SK-N-DZ (cell line): ENCODE measurements at places on chromosomes 1 and 21.

GRCh38 chr1:25720624-25721023 lies 79.4 kb upstream of the SELENON start:
- no peak for DNase-seq

- DNase-seq = no peak
These were observed 63.8 kb upstream of the ATP1A1 start for GRCh38 chr1:116309090-116309870.

DNA sequence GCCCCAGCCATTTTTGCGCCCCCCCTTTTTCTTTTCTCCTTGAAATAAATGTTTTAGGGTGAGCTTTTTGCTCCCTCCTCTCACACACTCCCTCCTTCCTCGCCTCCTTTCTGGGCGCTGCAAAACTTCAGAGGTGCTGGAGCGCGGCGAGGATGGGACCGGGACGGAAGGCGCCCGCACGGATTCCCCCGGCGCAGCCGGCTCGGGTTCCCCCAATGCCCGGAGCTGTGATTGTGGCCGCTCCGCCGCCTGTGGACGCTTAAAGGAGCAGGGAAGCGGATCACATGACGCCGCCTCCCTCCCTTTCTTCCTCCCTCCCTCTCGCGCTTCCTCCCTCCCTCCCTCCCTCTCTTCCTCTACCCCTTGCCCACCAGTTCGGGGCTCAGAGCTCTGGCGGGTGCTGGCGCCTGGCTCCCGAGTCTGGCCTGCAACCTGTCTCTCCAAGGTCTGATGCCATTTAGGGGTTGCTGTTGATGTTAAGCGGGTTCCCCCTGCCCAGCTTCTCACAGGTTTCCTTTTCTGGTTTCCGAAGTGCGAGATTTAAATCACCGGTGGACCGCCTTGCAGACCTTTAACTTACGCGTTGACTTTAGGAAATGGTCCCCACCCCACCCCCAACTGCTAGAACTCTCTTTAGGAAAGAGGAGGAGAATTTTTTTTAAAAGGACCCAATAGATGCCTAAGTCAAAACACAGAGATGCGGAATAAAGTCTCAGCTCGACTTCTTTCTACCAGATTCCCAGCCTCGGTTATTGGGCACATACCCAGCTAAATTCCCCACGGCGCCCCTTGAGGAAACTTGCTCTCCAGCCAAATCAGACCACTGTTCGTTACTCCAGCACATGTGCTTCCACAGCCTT lies at the start of gene WLS:
Gene WLS, minus strand, starts transcription at position 235 of the 860 bp plus-strand sequence. Its CDS starts 224 bp downstream, at position 11.
- peak; percentile 64 for DNase-seq

GRCh38 chr1:156589546-156589945 lies 2.0 kb upstream of the NAXE start:
- no peak for DNase-seq

DNA sequence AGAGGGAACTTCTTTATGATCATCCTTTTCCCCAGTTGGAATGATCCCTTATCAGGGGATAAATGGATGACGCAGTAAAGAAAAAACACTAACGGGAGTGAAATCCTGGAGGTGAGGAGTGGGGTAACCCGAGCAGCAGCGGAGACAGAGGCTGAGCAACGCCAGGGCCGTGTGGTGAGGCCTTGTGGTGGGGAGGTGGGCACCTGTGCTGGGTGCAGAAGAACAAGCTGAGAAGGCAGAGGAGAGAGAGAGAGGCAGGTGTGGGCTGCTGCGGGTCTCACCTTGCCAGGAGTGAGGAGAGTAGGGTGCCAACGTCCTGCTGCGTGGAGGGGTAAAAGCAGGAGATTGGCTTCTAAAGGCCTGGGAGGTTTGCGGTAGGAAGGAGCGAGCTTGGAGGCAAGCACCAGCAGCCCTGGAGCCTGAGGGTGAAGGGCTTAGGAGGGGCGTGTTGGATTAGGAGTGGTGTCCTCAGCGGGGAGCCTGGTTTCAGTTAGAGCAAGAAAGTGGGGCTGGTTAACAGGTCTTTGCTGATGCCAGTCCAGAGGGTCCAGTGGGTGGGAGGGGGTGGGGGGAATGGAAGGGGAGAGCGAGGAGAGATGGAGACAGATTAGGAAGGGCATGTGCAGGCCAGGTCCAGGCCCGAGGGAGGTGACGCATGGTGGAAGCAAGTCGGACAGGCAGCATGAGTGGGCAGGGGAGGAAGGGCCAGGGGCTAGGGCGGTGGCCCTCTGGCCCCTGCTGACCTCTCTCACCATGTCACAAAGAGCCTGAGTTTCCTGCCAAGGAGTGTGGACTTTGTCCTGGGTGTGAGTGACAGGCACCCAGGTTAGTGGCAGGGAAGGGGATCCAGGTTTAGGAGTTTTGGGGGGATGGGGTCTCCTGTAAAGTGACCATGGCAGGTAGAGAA lies 36.7 kb upstream of the LHX4 start:
- no peak for DNase-seq

GRCh38 chr1:117571496-117571895 lies 34.4 kb upstream of the TENT5C start:
- DNase-seq = no peak

GRCh38 chr1:246067432-246068216 lies 439.5 kb downstream of the SMYD3 start:
- DNase-seq = no peak

DNA sequence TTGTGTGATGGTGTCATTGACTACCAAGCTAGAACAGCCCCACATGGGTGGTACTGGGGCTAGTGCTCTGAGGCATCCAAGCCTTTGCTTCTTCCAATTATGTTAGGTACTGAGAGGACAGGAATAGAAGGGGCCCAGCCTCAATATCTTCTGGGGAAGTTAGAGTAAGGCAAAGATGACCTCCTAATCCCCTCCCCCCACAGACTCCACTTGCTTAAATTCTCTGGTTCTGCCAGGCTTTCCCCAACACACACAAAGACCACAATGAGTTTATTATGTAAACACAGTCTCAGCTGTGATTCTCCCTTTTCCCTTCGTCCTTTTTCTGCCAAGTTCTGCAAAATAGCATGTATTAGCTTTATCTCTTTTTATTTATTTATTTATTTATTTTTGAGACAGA lies 3.1 kb upstream of the TACSTD2 start:
- DNase-seq = no peak

- no peak for DNase-seq
These were observed 21.3 kb upstream of the COL18A1 start for GRCh38 chr21:45383615-45384201.

- DNase-seq = no peak
These were observed 44.3 kb upstream of the ADARB1 start for GRCh38 chr21:45029948-45030681.

GRCh38 chr1:200042552-200043335 lies 15.2 kb downstream of the NR5A2 start:
- no peak for DNase-seq

GRCh38 chr1:77590651-77591050 lies 91.8 kb downstream of the ZZZ3 start:
- DNase-seq = no peak

DNA sequence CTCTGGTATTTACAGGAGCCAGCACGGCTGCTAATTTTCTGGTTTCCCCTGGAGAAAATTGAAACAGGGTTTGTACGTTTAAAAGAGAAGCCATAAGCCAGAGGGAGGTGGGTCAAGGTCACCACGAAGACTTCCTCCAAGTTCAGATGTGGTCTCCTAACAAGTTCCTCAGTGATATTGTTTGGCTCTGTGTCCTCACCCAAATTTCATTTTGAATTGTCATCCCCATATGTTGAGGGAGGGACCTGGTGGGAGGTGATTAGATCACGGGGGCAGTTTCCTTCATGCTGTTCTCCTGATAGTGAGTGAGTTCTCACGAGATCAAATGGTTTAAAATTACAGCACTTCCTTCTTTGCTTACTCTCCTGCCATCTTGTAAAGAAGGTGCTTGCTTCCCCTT lies 295.4 kb upstream of the DAB1 start:
- DNase-seq = no peak

DNA sequence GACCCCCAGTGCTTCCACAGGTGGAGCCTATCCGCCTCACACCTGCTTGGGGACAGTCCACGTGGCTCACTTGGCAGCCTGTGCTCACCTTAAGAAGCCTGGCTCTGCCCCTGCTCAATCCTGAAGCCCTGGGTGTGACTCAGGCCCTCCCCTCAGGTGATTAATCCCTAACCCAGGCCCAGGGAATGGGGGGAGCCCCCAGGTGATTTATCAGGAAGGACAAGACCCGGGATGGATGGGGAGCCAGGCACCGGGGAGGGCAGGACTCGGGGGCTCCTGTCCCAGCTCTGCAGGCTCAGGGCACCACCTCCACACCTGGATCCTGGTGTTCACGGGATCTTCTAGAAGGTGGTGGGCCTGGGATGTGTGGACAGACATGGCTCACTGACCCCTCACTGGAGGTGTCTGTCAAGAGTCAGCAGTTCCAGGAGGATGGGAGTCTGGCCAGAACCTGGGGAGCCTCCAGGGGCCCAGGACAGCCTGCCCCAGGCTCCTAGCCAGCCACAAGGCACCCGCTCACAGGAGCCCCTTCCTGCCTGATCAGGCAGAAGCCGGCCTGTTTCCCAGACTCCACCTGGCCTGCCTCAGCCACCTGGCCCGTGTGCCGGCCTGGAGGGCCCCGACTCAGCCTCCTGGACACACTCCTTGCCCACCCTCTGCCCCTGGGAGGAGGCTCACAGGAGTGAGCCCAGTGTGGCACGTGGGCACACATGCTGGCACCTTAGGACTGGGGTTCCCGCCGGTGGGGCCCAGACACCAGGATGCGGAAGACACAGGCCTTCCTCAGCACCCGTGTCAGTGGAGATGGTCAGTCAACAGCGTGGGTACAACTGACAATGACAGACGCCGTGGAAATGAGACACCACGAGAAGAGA lies 38.6 kb upstream of the COL6A1 start:
- no peak for DNase-seq

GRCh38 chr1:94504601-94505000 lies 37.0 kb downstream of the F3 start:
- DNase-seq = no peak

DNA sequence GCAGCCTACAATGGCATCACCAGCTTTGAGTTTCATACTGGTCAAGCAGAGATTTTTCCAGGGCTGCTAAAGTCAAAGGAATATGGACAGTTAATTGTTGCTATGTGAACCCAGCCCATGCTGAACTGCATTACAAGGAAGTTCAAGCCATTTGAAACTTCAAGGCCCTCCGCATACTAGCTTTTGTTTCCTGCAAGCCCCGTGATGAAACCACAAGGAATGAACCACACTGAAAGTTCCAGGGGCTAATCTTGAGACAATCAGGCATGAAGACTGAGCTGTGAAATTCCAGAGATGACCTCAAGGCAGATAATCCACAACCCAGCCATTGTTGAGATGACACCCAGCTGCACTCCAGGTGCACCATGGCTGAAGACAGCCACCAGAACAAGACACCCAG lies 180.8 kb downstream of the C1orf21 start:
- no peak for DNase-seq

GRCh38 chr1:194175251-194175650 lies 988.8 kb upstream of the B3GALT2 start:
- DNase-seq = no peak

GRCh38 chr1:61921435-61921834 lies 179.2 kb downstream of the PATJ start:
- no peak for DNase-seq

DNA sequence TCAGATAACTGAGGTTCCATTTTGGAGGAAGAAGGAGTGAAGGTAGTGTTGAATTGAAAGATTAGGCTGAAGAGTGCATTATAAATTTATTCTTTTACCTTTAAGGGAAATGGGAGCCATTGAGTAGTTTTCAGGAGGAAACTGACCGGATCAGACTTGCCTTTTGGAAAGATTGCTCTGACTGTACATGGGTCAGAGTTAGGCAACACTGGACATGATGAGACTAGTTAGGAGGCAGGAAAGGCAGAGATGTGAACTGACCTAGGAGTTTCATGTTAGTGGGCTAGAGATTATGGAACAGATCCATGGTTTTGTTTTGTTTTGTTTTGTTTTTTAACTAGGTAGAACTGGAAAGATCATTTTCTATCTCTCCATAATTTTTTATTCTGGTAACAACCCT lies 78.2 kb downstream of the SNX7 start:
- DNase-seq = no peak

DNA sequence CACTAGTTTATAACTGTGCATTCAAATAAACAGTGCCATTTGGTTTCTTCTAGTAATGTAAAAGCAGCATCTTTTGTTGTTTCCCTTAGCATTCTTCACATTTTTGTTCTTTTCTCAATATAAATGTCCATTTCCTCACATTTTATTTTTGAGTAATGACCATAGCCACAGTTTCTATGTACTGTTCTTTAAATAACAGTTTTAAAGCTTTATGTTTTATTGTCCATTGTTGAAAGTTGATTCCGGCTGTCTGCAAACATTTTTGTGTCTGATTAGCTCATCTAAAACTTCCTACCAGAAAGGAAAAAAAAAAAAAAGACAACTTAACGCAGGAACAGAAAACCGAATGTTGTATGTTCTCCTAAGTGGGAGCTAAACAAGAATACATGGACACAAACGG lies 139.7 kb downstream of the MAGI3 start:
- DNase-seq = no peak

- DNase-seq = no peak
These were observed 6.2 kb downstream of the KCNK1 start for GRCh38 chr1:233620065-233620464.

GRCh38 chr1:44071461-44071860 lies 40.2 kb upstream of the SLC6A9 start:
- no peak for DNase-seq

GRCh38 chr1:162327144-162327787 lies 49.4 kb downstream of the SPATA46 start:
- no peak for DNase-seq

- peak; percentile 94 for DNase-seq
These were observed at the start of gene NBPF20 for GRCh38 chr1:145425436-145426029. Gene NBPF20, minus strand, starts transcription at chr1:145425603. Its CDS starts 20,331 bp downstream, at chr1:145405272.

DNA sequence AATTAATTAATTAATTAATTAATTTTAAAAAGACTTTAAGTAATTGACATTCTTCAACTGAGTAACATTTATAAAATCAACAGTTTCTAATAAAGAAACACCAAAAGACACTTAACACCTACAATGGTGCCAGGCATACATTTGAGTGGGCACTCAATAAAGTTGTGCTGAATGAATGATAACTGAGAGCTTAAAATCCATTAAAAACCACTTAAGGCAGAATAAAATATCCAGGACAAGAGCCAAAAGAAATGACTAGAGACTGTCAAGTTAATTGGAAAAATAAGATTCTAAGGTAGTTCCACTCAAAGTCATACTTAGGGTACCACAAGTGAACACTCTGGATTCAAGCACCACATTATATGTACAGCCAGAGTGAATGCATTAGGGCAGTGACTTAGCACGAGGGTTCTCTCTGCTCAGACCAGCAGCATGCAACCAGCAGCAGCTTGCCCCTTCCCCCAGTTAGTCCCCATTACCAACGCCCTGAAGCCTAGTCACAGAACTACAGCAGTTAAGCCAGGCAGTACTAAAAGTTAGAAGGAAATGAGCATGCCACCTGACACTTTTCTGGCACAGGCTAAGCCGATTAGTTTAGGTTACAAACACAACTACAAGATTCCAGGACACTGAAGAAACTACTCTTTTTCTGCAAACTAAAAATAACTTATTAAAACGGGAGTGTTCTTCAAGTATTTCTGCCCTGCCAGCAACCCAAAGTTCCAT lies 46.5 kb downstream of the LUZP1 start:
- DNase-seq = no peak
